NCI-H187 treated with DMSO at 0.1 percent for 48 hours (cell line): ENCODE measurements at places on chromosomes 2 and 18.

- DNase-seq, result no peak
Measured at GRCh38 chr2:234453216-234453615, 43.7 kb downstream of the ARL4C start.

DNA sequence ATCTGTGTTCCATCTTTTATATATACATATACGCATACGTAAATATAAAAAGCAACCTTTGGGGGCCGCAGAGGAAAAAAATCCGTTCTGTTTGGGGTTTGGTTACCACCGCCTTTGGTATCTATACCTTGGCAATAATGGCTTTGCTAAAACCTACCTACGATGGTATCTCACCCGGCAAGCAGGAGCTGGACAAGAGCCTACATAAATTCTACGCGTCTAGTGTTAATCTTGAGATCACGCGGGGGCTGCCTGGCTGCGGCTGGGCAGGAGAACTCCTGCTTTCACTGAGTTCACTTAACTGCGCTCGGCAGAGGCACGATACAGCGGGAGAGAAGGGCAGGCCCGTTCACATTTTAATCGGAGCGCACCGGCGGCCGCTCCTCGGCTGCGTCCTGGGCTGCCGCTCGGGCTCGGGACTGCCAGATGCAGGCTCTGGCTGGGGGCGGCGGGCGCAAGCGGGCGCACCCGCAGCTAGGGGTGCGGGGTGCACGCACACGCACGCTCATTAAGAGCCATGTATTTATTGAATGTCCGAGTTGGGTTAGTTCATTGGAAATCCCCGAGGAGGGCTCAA is 1.7 kb upstream of the POU3F3 start:
- no peak for DNase-seq

DNA sequence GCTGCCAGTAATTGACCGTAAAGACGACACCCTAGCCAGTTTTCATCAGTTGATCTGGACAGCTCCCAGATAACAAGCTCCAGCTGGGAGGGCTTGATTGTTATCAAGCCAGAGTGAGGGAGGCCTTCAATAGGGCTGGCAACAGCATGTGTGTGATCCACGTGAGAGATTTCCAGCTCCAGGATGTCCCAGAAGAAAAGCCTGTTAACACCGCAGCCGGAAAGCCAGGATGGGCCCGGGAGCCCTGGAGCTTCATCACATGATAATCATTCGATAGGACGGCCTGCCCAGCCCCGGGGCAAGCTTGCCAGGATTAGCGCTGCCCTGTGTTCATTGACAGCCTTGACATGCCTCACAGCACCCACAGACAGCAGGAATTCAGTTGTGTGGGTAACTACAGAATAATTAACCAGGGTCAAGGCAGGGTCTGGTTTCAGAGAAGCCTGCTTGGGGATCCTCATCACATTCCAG is 182.5 kb downstream of the C1D start:
- DNase-seq, result no peak

DNA sequence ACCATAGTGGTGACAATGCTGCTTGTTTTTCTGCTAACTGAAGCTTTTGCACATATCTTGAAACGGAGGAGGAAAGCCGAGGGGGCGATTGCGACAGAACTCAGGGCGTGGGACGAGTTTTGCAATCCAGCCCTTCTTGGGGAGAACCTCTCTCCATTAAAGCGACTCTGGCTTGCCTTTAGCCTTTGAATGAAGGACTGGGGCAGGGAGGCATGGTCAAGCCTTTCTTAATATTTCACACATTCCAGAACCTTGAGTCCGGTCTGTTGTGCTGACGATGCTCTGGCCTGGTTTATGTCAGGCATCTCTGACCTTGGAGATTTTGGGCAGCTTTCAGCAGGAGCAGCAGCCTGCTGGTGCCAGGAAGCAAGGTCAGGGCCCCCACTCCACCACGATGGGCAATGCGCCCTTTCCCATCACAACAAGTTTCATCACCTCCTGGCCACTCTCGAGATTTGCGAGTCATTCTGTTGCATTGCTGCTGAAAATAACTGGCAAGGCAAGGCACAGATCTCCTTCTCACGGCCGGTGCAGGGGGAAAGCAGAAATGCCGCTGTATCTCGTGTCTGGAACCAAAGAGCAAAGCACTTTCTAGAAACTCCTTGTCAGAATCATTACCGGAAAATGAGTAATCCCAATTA is 10.8 kb downstream of the EMILIN2 start:
- no peak for DNase-seq

- DNase-seq, result no peak
Measured at GRCh38 chr2:37100054-37100453, 15.7 kb downstream of the GPATCH11 start.
